Ascending aorta (tissue), 2 donors: ENCODE measurements at places on chromosomes 4 and X.

DNA sequence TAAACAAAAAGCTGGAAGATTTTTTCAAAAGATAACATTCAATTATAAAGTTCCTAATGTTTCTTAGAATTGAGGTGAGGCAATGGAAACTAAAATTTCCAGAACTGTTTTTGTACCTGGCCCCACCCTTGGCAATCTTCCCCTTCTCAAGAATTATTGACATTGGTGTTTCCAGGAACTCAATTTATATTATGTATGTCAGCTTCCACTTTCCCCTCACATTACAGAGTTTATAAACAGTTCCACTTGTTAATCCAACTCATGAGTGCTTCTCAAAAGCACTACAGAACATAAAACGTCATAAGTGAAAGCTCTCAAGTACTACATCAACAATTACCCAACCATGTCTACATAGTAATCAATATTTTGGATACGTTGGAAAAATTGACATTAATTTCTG, 107.4 kb downstream of the FAM13A start:
- DNase-seq = no peak

DNA sequence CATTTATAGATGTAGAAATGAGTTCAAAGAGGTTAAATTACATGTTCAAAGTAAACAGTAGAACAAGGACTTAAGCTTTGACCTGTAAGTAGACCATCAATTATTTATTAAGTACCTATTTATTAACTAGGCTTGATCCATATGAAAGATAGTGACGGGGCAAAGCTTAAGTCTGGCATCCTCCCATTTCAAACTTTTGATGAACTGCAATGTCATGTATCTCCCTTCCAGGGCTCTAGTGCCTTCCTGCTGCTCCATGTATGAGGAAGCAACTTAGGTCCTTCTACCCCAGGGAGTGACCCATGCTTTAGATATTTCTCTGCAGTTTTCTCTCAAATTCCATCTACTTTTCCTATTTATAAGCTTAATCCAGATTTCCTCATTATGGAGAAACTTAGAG, 31.9 kb upstream of the ANTXR2 start:
- DNase-seq = no peak

- no peak for DNase-seq
These were observed 17.7 kb downstream of the DOCK11 start for GRCh38 chrX:118513120-118513898.

GRCh38 chrX:131907488-131908314, 115.4 kb upstream of the STK26 start:
- no peak for DNase-seq

GRCh38 chr4:157964463-157964862, 208.4 kb downstream of the GASK1B start:
- no peak for DNase-seq

DNA sequence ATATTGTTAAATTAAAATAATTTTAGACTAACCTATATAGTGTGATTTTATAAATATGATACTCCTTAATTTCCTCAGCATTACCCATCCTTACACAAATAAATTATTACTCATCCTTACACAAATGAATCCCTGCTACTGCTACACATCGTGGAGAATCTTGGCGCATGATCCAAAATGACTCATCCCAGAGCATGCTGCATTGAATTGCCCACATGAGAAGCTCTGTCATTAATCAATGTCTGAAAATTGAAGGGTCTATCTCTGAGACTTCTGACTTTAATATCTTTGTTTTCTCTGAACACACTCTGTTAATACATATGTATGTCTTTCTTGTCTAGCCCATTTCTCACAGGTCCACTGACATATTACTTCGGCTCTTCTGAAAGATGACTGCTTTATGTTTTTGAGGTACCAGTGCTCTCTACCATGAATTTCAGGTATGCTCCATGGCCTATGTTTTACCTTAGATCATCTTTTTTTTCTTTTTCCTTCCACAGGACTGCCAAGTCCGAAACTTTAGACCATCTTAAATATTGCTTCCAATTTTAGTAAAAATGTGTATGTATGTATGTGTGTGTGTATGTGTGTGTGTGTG, 15.7 kb upstream of the DUSP21 start:
- DNase-seq = no peak

- DNase-seq = no peak
These were observed 103.9 kb upstream of the RAB40AL start for GRCh38 chrX:102833136-102833535.

- no peak for DNase-seq
These were observed 3.5 kb upstream of the NKX1-1 start for GRCh38 chr4:1409491-1410425.

DNA sequence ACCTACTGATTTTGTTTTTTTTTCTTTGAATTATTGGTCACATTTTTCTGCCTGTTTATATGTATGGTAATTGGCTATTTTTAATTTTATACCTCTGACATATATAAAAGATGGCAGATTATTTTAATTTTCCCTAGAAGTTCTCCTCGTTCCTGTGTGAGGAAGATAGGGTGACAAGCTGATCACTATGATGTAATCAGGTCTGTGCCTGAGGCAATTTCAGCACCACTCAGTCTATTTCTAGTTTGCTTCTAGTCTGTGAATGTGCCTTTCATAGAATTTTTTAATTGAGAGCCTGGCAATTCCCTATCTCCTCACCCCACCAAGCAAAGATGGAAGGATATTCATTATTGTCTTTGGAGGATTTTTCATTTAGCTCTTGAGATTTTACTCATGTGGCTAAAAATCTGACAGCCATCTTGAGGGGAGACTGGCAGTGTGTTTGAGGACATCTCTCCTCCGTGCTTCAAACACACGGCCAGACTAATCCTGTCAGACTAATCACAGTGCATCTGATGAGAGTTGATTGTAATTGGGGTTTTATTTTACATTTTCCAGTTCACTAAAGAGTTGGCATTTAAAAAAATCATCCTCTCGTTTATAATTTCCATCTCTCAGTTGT, 500.3 kb downstream of the TRIML1 start:
- no peak for DNase-seq

GRCh38 chr4:45578874-45579273, 545.0 kb downstream of the GABRG1 start:
- DNase-seq = no peak

DNA sequence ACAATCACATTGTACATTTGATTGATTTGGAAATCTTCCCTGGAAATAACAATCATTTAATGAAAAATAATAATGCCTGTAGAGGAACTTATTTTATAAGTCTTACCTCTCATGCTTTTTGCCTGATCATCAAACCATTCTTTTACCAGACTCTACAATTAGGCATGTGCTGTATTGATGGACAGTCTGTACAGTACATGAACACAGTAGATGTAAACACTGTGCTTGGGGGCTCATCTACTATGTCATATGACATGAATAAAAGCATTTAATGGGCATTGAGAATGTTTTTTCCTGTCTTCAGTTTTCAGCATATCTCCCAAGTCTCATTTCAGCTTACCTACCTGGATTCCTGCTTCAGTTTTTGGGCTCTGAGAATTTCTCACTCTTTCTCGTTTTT, 1070.9 kb downstream of the STIM2 start:
- no peak for DNase-seq

GRCh38 chr4:69781458-69782418, 21.3 kb upstream of the SULT1B1 start:
- no peak for DNase-seq

DNA sequence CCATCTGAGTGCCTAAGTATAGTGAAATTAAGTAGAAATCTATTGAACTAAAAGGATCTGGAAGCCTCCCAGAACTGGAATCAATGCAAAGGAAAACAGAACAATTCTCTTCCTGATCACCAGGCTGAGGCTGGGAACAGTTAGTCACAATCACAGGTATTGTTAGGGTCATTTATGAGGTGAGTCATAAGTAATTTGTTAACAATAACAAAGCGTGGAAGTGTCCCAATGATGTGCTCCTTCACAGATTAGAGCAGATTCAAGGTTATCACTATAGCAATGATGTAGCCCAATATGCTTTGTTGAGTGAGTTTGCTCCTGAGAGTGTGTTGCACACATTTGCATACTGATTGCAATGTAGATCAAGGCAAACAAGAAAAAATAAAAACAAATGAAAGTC, 228.1 kb downstream of the ZNF674 start:
- no peak for DNase-seq

DNA sequence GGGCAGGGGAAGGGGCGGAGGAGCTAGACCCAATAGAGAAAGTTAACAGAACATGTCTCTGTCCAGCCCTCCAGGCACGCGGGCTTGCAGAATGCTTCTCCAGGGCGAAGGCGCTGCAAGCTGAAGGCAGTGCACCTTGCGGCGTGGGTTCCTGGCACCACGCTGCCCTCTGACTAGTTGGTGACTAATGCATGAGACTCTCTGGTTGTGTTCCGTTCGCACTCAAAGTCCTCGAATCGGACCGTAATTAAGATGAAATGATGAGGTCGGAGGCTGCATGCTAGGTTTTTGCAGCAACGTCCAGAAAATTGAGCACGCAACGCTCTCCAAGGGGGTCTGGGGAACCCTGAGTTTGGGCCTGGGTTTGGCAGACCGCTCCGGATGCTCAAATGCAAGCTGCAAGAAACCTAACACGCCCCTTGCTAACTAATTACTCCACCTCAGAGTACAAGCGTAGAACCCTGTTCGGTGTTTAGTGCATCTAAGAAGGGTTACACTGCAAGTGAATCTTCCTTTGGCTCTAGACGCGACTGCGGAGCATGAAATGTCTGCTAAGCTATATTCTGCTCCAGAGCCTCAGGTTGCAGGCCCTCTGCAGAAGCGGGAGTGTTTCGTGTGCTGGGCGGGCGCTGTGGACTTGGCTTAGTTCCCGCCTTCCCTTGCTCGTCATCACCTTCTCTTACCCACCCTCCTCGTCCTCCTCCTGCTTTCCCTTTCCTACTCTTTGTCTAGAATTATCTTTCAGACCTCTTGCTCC, 57.1 kb upstream of the NKAP start:
- no peak for DNase-seq
